ENCODE measurements at places on chromosomes 2 and 18.

GRCh38 chr2:220002251-220002650, 374.8 kb downstream of the SLC4A3 start:
- no peak for DNase-seq

- no peak for DNase-seq
These were observed 209.3 kb upstream of the MYT1L start for GRCh38 chr2:2540406-2540805.

DNA sequence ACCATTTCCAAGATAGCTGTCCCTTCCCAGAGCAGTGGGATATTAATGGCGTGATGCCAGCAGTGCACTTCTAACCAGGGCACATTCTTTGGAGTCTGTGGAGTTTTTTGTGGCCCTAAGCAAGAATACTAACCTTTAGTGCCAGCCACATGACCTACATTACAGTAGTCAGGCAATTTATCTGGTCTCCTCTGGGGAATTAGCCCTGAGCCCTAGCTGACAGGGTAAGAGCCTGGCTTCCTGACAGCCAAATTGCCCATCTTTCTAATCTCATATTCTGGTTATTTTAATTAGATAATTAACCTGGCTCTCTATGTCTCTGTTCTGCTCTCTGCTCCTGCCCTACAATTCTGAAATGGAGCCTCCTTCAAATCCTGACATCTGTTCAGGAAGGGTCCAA, 5.2 kb downstream of the PFN4 start:
- no peak for DNase-seq

GRCh38 chr2:205580212-205580987, 101.9 kb upstream of the NRP2 start:
- DNase-seq, result no peak

DNA sequence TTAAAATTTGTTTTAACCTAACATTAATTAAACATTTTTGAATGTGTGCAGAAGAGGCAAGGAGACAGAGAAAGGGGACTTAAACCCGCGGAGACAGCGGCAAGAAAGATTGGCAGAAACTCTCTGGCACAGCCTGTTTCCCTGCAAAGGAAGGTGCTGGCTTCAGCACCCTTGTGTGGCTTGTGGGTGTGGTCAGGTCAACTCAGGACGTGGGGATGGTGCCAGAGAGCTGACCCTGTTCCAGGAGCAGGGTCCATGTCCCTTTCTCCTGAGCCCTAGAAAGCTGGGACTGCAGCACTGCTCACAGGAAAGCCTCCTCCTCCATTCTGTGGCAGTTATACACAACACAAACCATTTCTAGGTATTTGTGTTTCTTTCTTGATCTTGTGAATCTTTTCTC, 176.2 kb upstream of the ST6GAL2 start:
- DNase-seq, result no peak

DNA sequence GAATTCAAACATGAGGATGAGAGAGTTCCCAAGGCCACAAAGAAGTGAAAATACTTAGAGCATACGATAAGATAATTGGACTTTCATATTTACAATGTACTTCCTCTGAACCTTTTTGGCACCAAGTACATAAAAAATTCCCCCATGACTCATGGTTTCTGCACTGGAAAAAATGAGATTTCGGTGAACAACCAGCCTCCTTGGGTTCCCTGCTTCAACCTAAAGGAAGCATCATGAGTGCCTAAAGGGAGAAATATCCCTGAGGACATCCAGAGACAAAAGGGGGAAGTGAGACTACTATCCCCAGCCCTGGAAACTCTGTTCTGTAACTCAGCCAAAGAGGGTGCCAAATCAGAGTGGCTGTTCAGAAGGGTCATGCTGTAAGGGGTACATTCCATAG, 562.7 kb upstream of the SLC39A10 start:
- DNase-seq, result no peak

DNA sequence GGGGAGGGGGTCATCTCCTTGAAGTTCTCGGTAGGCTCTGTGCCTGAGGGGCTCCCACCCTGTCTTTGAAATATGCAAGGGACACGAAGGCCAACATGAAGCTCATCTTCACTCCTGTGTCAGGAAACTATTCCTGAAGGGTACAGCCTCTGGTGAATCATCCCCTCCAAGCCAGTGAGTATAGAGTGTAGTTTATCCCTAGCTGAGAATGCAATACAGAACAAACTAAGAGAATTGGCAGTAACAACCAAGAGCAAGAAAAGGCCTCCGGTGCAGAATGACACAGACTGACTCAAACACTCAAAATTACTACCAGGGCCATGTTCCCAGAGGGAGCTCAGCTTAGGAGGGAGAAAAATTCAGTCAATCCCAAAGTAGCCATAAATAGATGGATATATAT, 413.3 kb downstream of the BCL11A start:
- DNase-seq, result no peak

GRCh38 chr18:23587220-23587642, 925 bp upstream of the NPC1 start:
- DNase-seq, result no peak

Measured in activated CD4-positive, alpha-beta T cell treated with anti-CD3 and anti-CD28 coated beads, Interleukin-2, amount 50 U/mL, for 1 hour (primary cell).